ENCODE measurements at places on chromosomes 1 and 21. TPM values are rescaled to one million over a fixed set of nuclear protein-coding genes. Genes with fewer than 3 reads are reported as not detected.

RXFP4 gene
- not detected for total RNA-seq

SLAMF7 gene
- 11.5 TPM for total RNA-seq

TTC24 gene
- not detected for total RNA-seq

CACNA1E gene
- total RNA-seq: 1.3 TPM

TSPEAR gene
- total RNA-seq: 0.43 TPM

CHIA gene
- 11.4 TPM for total RNA-seq

GPR25 gene
- total RNA-seq: 0.49 TPM

- H3K36me3 ChIP-seq: no peaks in the 10 kb centered on the region
- no peaks in the 10 kb centered on the region for H3K4me1 ChIP-seq
- no peak for DNase-seq
- no peak overlapping the region for H3K27ac ChIP-seq
- no peaks in the 10 kb centered on the region for H3K27me3 ChIP-seq
- H3K4me3 ChIP-seq: no peak overlapping the region
Observed at GRCh38 chr1:23638188-23638619, 53.4 kb upstream of the RPL11 start.

GRCh38 chr1:93608187-93609109 lies 73.2 kb downstream of the BCAR3 start:
- H3K27ac ChIP-seq: peak overlapping the region; percentile 10
- no peaks in the 10 kb centered on the region for H3K36me3 ChIP-seq
- peaks cover 7% of the 10 kb centered on the region for H3K4me1 ChIP-seq
- H3K27me3 ChIP-seq: no peaks in the 10 kb centered on the region

DNA sequence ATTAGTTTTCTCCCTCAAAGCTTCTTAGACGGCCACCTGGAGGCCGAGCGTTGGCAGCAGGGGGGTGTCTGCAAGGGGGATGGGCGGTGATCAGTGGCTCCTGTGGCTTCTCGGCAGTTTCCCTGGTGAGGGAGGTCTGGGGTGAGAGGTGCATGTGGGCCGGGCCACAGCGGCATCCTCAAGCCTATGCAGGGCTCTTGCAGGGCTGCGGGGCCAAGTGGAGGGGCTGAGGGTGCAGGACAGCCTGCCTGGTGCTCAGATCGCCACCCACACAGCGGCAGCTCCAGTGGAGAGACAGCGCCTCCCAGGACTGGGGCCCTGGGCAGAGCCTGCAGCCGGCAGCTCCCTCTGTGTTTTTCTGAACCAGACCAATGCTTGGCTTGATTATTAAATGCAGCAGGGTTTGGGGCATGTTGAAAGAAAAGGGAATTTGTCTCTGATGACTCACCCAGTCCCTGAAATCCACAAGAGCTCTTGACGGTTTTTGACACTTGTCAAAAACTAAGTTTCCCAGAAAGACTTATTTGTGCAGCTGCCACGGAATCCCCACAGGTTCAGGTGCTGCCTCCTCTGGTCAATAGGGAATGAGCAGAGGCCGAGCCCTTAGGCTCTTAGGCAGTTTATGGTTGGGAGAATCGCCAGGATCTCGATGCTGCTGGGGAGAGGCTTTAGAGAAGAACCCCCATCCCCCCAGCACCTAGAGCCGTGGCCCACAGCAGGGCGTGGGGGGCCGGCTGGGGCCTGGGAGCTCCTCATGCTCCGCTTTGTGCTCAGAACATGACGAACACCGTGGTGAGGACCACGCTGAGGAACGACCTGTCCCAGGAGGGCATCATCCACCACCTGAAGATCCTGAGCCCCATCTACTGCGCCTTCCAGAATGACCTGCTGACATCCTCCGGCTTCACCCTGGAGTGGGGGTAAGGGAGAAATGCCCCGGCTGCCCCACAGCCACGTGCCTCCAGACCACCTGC lies 54.7 kb downstream of the UMODL1 start:
- no peak overlapping the region for H3K4me3 ChIP-seq
- H3K27ac ChIP-seq: no peak overlapping the region
- peak; percentile 59 for DNase-seq

GRCh38 chr1:100039591-100039990 lies 69.8 kb downstream of the SLC35A3 start:
- H3K4me1 ChIP-seq: peaks cover 11% of the 10 kb centered on the region
- H3K36me3 ChIP-seq: peaks cover 1% of the 10 kb centered on the region
- DNase-seq: peak; percentile 7
- H3K27me3 ChIP-seq: no peaks in the 10 kb centered on the region
- H3K4me3 ChIP-seq: no peak overlapping the region

DNA sequence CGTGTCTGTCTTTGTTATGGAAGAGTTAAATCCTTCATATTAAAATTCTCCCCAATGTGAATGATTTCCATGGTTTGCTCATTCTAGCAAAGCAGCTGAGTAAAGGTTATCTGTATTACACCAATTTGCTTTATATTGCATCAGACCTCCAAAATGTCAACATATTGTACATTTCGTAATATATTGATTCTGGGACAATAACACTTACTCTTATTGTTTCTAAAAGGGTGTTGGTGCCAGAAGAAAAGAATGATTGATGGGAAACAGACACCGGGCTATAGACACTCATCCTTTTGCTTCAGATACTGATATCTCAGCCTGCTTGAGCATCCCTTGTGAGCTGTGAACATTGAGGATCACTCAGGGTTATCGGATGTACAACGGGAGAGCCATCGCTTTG lies 7.0 kb downstream of the NTNG1 start:
- no peak overlapping the region for H3K4me3 ChIP-seq
- no peaks in the 10 kb centered on the region for H3K27me3 ChIP-seq
- peaks cover 10% of the 10 kb centered on the region for H3K36me3 ChIP-seq
- peaks cover 45% of the 10 kb centered on the region for H3K4me1 ChIP-seq
- DNase-seq: no peak

DNA sequence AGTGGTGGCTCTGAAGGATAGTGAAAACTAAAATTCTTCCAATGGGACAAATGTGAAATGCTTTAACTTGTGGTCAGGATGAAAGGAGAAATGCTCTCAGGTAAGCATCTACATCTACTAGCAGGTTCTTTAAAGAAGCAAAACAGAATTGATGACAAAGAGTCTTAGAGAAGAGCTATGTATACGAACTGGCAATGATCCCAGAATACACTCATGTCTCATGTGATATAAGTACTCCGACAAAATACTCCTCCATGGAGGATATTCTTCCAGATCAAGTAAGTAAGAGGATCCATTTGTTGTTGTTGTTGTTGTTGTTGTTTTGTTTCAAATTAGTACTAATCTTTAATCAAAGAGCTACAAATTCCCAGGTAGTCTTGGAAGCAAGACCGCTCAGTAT lies 174.0 kb upstream of the ATP1B1 start:
- no peaks in the 10 kb centered on the region for H3K4me1 ChIP-seq
- H3K27me3 ChIP-seq: no peaks in the 10 kb centered on the region
- no peak for DNase-seq
- H3K4me3 ChIP-seq: no peak overlapping the region
- no peak overlapping the region for H3K27ac ChIP-seq
- no peaks in the 10 kb centered on the region for H3K36me3 ChIP-seq

DNA sequence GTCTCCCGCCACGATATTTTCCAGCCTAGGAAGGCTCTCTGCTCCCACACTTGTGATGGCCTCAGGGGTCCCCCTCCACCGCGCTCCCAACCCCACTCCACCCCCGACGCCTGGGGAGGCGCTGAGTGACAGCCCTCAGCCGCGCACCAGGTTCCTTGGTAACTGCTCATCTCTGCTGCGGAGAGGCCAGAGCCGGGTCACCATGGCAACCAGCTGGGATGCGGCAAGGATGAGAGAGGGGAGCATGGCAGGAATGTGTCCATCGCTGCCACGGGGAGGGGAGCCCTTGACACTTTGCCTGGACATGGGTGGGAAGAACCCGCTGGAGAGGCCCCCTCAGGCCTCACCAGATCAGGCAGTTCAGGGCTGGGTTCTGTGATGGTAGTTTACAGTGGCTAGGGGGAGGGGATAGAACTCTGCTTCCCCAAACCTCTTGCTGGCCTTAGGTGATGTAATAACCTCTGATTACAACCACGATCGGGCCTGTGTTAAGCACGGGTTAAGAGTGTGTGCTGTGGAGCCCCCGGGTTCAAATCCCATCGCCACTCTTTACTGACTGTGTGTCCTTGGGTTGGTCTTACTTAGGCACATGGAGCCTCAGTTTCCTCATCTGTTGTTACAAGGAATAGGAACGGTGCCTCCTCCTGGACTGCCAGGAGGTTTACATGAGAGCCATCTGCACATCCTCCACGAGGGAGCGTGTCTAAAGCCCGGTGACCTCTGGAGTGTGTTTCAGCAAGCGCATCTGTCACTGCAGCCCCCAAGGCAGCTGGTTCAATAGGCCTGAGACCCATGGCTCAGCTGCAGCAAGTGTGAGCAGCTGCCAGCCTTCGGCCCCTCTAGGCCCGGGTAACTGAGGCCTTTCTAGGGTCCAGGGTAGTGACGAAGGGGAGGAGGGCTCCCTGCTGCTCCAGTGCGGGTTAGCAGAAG lies 6.3 kb downstream of the KIF17 start:
- no peaks in the 10 kb centered on the region for H3K4me1 ChIP-seq
- no peak for DNase-seq
- no peak overlapping the region for H3K4me3 ChIP-seq
- H3K36me3 ChIP-seq: no peaks in the 10 kb centered on the region

GRCh38 chr1:46983166-46983829 lies 40.2 kb upstream of the CYP4X1 start:
- no peak for DNase-seq
- H3K4me3 ChIP-seq: no peak overlapping the region
- H3K4me1 ChIP-seq: no peaks in the 10 kb centered on the region
- H3K36me3 ChIP-seq: no peaks in the 10 kb centered on the region
- H3K27me3 ChIP-seq: no peaks in the 10 kb centered on the region

DNA sequence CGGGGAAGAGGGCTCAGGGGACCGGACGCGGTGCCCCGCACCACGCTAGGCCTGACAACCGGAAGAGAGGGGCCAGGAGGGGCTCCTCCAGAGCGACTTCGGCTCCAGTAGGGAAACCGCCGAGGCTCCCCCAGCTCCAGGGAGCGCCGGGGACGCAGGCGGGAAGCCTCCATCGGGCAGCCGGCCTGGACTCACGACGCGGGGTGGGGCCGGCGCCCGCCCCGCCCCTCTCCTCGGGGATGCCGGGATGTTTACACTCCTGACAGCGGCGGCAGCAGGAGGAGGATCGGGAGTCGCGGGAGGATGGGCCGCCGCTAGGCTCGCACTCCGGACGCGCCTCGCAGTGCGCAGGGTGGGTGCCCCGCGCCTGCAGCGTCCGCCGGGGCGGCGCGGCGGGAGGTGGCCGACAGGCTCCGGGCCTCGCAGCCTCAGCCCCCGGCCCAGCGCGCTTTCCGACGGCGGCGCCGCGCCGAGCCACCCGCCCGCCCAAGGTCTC lies at the start of gene NEK7:
TSS of gene NEK7 (plus strand) at position 254 of the 496 bp plus-strand sequence. CDS start 75,583 bp downstream, outside the sequence.
- no peaks in the 10 kb centered on the region for H3K4me1 ChIP-seq
- H3K4me3 ChIP-seq: peak within 1 kb of the TSS; percentile 94
- peak within 1 kb of the TSS; percentile 100 for H3K27ac ChIP-seq
- H3K36me3 ChIP-seq: no peaks in the 10 kb centered on the region

DNA sequence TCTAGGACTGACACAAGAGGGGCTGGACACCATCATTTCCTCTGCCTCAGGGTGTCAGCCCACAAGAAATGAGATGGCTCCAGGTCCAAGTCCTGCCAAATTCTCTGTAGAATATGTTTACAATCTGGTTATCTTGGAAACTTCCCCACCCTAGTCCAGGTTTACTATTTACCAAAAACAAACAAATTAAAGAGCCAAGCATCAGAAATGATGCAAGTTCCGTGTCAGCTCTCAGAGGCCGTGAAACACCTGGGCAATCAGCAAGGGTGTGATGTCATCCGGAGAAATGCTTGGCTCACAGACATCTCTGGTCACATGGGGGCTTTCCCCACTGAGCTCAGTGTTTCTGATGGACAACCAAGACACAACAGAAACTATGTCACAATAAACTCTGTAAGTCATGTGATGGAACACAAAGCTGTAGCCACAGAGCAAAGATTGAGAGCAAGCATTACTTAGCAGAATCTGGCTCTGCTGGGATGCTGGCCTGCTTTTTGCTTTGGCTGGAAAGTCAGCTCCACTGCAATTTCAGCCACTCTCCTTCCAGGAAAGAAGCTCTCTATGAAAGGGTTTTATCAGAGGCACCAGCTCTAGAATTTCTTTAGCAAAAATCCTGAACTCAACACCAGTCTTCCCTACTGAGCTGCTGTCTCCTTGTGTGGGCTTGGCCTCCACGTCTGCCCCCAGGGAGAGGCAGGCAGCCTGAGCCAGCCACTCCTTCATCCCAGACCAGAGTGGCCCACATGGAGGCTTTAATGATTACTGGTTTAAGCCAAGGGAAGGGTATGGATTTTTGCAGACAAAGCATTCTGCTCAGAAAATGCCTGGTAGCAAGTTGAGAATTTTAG lies 55.9 kb downstream of the NENF start:
- no peaks in the 10 kb centered on the region for H3K27me3 ChIP-seq
- no peak overlapping the region for H3K27ac ChIP-seq
- no peak overlapping the region for H3K4me3 ChIP-seq
- no peaks in the 10 kb centered on the region for H3K36me3 ChIP-seq
- H3K4me1 ChIP-seq: no peaks in the 10 kb centered on the region

DNA sequence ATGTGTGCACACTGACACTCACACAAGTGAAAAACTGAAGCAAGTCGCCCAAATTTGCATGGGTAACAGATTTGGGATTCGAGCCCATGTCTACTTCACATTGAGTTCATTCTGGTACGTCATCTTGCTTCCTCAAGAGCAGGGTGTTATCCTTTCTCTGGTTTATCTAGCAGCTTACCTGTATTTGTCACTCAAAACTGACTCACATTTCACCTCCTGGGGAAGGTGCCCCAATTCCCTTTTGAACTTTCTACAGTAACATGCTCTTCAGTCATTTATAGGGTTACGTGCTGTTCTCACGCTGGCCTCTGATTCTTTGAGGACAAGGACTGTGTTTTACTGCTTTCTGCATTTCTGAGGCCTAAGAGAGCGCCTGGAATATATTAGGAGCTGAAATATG lies 162.8 kb downstream of the PDE4B start:
- DNase-seq: no peak
- no peak overlapping the region for H3K4me3 ChIP-seq
- H3K27me3 ChIP-seq: no peaks in the 10 kb centered on the region
- H3K36me3 ChIP-seq: no peaks in the 10 kb centered on the region
- peaks cover 3% of the 10 kb centered on the region for H3K4me1 ChIP-seq
- no peak overlapping the region for H3K27ac ChIP-seq

DNA sequence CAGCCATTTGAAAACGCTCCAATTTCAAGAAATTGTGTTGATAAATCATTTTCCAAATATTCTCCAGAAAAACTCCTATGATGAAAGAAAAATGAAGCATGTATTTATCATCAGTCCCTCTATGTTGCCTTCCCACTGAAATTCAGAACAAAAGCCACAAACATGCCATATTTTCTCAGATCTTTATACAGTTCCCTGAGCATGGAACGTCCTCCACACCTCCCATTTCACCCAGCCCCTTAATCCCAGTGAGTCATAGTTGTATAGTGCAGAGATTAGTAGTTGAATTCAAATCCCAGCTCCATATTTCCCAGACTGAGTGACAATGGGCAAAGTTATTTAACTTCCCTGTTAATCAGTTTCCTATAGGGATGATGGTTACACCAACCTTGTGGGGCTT lies 20.6 kb upstream of the NPL start:
- no peaks in the 10 kb centered on the region for H3K36me3 ChIP-seq
- no peaks in the 10 kb centered on the region for H3K4me1 ChIP-seq
- H3K4me3 ChIP-seq: no peak overlapping the region
- DNase-seq: peak; percentile 17
